A375 (cell line): ENCODE measurements at places on chromosomes 12 and 14. TPM values are rescaled to one million over a fixed set of nuclear protein-coding genes. Genes with fewer than 3 reads are reported as not detected.

FAR2 gene
- total RNA-seq = 13.0 and 14.8 TPM in 2 replicates

ZC2HC1C gene
- 0.21 TPM in 1 of 2 replicates, not detected in the other for total RNA-seq

ANKRD33 gene
- total RNA-seq = not detected in 2 replicates

KRT2 gene
- total RNA-seq = not detected in 2 replicates

KRT75 gene
- 0.19 TPM in 1 of 2 replicates, not detected in the other for total RNA-seq

SLC6A15 gene
- 35.9 and 38.2 TPM in 2 replicates for total RNA-seq

LRTM2 gene
- not detected in 2 replicates for total RNA-seq

FOXN4 gene
- total RNA-seq = not detected in 2 replicates

MTRFR gene
- 9.8 and 10.0 TPM in 2 replicates for total RNA-seq
